ENCODE measurements at places on chromosomes 12 and 14.
A peak's percentile ranks its signal among the peaks of the same experiment; 100 is the strongest.

DNA sequence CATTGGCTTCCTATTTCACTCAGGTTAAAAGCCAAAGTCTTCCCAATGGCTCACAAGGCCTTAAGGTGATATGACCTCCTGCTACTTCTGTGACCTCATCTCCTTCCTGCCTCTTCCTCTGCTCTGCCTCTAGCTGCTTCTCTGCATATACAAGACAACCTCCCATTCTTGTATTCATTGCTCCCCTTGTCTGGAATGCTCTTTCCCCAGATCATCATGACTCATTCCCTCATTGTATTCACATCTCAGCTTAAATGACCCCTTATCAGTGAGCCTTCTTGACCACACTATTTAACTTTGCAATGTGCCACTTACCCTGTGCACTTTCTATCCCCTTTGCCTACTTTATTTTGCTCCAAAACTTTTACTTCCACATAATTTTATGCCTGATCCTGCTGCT, 90.2 kb downstream of the PPP1R12A start:
- peak; percentile 69 for DNase-seq

DNA sequence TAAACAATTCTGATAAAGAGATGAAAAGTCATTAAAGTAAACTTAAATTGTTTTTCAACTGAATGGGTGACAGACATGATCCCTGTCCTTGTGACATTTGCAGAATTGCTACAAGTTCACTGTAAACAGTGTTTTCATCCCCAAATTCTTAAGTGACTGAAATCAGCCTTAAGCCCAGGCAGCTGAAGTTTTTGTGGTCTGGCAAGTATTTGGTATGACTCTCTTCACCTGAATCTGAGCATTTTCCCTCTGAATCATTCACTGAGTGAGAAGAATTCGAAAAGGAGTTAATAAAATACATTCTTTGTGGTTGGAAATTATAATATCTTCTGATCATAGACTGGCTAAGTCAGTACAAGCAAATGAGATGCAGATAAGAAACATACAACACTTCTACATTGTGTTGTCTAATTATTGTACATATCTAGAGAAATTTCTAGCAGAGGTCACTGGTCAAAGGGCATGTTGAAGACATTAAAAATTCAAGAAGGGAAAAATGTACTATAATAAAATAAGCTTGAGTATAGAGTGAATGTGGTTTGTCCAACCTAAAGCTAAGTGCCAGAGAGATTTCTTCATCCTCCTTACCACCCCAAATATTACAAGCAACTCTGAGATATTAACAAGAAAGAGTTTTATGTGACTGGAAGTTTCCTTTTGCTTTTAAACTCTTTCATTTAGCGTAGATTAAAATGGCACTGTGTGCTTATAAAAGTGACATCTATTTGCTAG, 177.8 kb upstream of the DIO2 start:
- DNase-seq, result peak; percentile 86

GRCh38 chr12:106601031-106601430, 18.2 kb downstream of the RFX4 start:
- DNase-seq, result no peak

DNA sequence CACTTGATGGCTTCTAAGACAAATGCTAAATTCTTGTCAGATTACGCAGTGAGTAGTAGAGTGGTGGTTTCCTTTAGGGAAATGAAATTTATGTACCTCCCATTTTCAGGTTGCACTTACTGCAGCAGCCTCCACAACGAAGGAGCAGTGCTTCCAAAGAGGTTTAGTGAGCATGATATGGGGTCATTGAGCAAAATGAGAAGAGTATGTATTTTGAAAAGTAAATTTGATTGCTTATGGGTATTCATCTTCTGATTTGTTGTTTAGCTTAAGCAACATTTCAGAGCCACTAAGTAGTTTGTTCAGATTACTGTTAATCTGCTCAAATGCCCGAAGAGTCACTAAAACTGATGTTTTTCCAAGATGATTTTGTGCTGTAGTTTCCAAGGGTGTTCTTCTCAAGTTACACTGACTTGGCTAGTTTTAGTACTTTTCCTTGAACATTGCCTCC, 493.6 kb downstream of the PCNX1 start:
- no peak for DNase-seq

DNA sequence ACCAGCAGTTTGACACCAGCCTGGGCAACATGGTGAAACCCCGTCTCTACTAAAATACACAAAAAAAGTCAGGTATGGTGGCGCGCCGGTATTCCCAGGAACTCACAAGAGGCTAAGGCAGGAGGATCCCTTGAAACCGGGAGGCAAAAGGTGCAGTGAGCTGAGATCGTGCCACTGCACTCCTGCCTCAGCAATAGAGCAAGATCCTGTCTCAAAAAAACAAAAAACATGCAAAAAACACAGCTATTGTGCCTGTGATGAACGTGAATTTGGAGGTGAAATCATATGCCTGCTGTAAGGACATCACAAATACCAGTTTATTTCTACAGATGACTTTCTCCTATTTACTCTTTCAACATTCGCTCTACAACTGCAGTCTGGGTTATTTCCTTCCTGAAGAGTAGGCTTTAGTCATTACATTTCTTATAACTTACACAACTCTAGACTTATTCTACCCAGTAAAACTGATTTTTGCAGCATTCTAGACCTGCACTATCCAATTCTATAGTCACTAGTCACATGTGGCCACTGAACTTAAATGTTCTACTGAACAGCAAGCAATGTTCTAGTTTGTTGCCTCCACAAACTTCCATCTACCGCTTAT, 48.3 kb downstream of the HNRNPC start:
- no peak for DNase-seq

DNA sequence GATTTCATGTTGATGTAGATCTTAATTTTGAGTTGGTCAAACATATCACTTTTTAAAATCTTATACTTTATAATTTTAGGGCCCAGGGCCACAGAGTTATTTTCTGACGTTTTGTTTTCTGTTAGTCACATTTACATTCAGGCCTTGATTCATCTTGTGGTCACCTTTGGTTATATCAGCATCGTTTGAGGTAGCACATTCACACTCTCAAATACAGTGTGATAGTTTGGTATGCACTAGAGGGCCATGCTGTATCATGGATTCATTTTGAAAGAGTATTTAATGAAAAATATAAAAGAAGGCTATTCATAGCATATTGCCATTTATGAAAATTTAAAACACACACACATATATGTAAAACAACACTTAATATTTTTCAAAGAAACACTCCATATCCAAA, 274.6 kb downstream of the RAD51B start:
- no peak for DNase-seq

DNA sequence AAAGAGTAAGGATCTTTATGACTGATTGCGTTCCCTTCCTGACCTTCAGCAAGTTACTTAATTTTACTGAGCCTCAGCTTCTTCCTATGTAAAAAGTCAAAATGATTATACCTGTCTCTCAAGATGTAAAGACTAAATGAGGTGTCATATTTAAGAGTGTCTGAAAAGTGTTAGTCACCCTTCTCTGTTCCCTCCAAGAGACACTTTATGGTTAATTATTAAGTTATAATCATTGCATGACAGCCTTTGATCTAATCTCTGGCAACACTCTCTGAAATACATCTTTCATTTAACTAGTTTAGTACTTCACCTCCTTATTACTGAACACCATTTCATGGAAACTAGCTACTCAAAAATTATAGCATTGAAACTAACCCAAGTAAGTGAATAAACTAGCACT, 54.8 kb downstream of the BMAL2 start:
- no peak for DNase-seq

GRCh38 chr12:71941174-71941573, 2.5 kb downstream of the TPH2 start:
- DNase-seq, result no peak

GRCh38 chr12:46462641-46463355, 90.2 kb upstream of the SLC38A2 start:
- no peak for DNase-seq

- DNase-seq, result no peak
These were observed 10.5 kb upstream of the BTG1 start for GRCh38 chr12:92156139-92156538.

GRCh38 chr12:130715998-130716968, at the start of gene RIMBP2:
TSS of gene RIMBP2 (minus strand) at chr12:130716299. CDS start at chr12:130479013, 237,286 bp downstream.
- peak; percentile 29 for DNase-seq

DNA sequence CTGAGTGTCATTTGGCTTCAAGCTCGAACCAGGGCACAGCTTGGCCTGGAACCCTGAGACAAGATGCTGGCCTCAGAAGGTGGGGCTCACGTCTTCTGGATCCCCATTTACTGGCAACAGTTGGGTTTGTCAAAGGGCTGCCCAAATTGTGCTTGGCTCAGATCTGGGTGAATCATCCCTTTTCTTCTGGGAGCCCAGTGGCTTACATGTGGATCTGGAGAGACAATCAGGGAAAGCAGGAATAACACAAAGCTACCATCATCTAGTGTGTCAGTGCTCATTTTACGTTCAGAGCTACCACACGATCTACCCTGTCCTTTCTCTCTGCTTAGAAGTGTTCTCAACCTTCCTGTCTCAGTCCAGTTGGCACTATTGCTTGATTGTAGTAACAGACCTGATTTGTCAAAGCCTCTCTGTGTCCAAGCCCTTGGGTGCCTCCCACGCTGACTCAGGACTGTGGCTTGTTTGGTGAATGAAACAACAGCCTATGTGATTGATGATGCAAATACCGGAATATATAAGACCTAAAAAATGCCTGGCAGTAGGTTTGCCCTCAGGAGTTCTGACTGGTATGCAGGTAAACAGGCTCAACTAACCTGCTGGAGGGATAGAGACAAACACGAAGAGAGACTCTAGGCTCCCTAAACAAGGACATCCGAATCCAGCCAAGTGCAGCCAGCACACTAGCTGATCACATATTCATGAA, 974.3 kb downstream of the VRK1 start:
- no peak for DNase-seq

- no peak for DNase-seq
These were observed 75.9 kb downstream of the TTLL5 start for GRCh38 chr14:75736845-75737485.

- DNase-seq, result no peak
These were observed 1.2 kb downstream of the HOXC10 start for GRCh38 chr12:53985994-53986685.

- no peak for DNase-seq
These were observed 1.1 kb upstream of the INSM2 start for GRCh38 chr14:35532783-35533356.

All from kidney epithelial cell (primary cell).